ENCODE measurements at places on chromosomes 2 and 18. TPM values are rescaled to one million over a fixed set of nuclear protein-coding genes. Genes with fewer than 3 reads are reported as not detected.

GRCh38 chr2:209596262-209596661 is 172.4 kb downstream of the MAP2 start:
- DNase-seq: no peak

GRCh38 chr2:168608796-168609195 is 152.7 kb downstream of the CERS6 start:
- no peak for DNase-seq

- no peak for DNase-seq
These were observed 49.1 kb upstream of the GPC1 start for GRCh38 chr2:240386326-240386725.

DNA sequence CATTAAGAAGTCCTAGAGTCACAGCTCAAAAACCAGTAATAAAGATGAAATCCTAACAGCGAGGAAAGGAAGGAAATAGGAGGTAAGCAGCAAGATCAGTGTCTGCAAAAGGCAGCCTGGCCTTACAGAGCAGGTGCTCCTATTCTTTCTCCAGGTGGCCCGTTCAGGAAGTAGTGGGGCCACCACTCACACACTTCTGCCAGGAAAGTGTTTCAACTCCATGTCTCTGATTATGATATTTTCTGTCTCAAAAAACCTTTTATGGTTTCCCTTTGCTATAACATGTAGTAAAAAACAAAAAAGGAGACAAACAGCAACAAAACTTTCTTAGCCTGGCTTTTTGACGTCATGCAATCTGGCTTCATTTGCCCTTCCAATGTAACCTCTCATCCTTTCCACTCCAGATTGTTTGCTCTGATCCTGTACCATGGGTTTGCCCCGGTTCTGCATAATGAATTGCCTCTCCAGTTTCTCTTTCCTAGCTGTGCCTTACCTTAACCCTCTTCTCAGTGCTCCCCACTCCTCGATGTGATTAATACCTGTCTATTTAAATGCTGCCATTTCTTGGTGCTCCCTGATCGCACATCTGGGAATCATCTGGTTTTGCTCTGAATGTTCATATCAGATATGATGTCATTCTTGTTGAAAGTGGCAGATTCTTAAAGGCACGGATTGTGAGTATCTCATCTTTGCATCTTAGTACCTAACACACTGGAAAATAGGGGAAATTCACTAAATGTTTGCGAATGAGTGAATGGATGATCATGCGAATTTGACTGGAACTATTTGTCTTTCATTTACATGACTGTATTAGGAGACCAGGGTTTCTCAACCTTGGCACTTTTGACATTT is 50.6 kb upstream of the PTPRM start:
- DNase-seq: no peak

DNA sequence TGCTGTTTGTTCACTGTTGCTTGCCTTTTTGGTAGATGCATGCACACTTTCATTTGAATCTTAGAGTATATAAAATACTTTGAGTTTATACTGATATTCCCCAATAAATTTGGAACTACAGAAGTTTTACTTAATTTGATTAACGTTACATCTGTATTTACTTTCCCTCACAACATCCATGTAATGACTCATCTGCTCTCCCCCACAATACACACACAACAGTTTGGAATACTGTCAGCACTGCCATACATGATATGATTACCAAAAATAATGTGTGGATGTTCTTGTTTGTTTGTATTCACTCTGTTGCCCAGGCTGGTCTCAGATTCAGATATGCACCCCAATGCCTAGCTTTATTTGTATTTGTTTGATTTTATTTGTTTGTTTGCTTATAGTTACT is 144.2 kb downstream of the WDR7 start:
- no peak for DNase-seq

DNA sequence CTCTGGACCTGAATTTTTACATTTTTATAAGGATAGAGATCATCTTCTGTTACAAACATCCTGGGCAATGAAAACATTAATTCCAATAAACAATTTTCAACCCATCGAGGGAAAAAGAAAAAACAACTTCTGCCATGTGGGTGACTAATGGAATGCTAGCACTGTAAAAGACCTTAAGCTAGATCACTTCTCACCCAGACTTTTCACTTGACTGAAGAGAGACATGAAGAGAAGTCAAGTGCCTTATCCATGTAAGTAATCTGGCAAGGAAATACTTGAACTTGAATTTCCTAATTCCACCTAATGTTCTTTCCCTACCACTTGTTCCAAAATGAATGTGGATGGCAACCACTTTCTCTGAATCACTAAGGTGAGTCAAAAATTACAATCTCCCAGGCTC is 98.3 kb upstream of the ACVR1C start:
- DNase-seq: no peak

DNA sequence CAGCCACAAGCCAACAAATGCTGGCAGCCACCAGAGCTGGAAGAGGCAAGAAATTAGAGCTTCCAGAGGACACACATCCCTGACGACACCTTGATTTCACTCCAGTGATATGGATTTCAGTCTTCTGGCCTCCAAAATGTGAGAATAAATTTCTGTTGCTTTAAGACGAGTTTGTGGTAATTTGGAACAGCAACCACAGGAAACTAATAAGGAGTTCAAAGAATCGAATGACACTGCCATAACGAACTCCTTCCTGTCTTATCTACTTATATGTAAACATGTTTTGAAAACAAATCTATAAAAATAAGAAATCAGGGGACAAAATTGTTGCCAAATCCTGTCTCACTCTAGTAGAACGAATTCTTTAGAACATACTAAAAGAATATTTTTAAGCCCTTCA is 75.8 kb downstream of the GRB14 start:
- DNase-seq: no peak

- DNase-seq: peak; percentile 79
These were observed 90.6 kb downstream of the VRK2 start for GRCh38 chr2:58137221-58137620.

GRCh38 chr2:110804915-110805314 is 72.5 kb downstream of the ACOXL start:
- no peak for DNase-seq

DNA sequence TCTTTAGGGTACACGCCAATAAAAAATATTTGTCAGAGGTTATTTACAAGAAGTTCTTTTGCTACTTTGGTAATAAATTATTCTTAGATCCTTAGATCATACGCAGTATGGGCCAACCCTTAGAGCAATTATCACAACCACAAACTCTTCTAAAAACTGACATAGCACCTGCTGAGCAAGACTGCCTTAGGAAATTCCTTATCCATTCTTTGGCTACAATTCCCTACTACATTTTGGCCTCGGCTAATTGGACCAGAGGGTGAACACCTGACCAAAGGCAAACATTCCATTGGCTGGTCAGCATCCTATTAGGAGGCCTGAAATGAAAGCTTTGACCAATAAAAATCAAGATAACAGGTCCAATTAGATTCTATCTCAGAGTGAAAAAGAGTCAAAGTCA is 147.6 kb upstream of the CCDC68 start:
- no peak for DNase-seq

- no peak for DNase-seq
These were observed 1666.9 kb upstream of the CELF4 start for GRCh38 chr18:39232490-39232889.

GRCh38 chr2:98013407-98014042 is 17.8 kb upstream of the TMEM131 start:
- DNase-seq: no peak

DNA sequence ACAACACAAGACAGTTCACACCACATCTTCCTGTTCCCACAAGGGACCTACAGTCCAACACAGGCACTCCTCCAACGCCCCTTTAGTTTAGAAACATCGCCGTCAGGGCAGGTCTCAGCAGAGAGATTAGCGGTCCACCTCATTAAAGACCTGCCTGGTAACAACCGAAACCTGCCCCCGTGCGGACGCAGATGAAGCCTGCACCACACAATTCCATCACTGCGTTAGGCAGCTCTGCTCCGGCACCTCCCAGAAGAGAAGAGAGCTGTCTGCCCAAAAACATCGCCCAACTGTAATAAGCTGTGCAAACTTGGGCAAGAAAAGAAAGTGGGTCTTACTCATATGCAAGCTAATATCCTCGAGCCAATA is 32.7 kb downstream of the ZNF516 start:
- DNase-seq: no peak

- DNase-seq: no peak
These were observed 47.7 kb upstream of the PLB1 start for GRCh38 chr2:28447943-28448792.

- no peak for DNase-seq
These were observed 13.7 kb downstream of the BUB1 start for GRCh38 chr2:110664135-110664534.

- DNase-seq: no peak
These were observed 270.3 kb upstream of the LINC00305 start for GRCh38 chr18:64419156-64419555.

- DNase-seq: peak; percentile 44
These were observed 353.6 kb upstream of the FANCL start for GRCh38 chr2:58594762-58595161.

- DNase-seq: no peak
These were observed 21.3 kb downstream of the OTOF start for GRCh38 chr2:26456440-26457250.

GRCh38 chr2:88066543-88066942 is 1.1 kb upstream of the SMYD1 start:
- no peak for DNase-seq

GRCh38 chr2:212921061-212921460 is 230.4 kb downstream of the IKZF2 start:
- no peak for DNase-seq

GRCh38 chr2:235024931-235025773 is 73.3 kb downstream of the SH3BP4 start:
- DNase-seq: peak; percentile 17

DNA sequence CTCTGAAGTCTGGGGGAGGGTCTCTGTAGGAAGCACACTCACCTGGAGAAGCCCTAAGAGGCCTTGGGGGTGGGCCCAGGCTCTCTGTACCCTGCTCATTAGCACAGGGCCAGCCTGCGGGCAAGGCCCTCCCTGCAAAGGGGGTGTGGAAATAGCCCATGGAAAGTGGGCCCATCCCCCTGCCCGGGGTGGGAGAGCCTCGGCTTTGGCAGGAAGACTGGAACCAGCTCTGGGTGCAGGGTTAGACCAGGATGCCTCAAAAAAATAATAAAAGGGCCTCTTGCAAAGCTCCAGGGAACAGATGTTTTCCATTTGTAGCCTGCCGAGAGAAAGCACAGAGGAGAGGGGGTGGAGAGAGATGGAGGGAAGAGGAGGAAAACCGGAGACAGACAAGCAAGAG is 98.7 kb downstream of the STPG4 start:
- no peak for DNase-seq

PFN4 gene
- 0.23 TPM for total RNA-seq

KCNJ13 gene
- total RNA-seq: not detected

SERPINB5 gene
- total RNA-seq: 0.51 TPM

FOXI3 gene
- total RNA-seq: not detected

TRABD2A gene
- 1.4 TPM for total RNA-seq

ZNF512 gene
- total RNA-seq: 23.5 TPM

CRYBA2 gene
- total RNA-seq: not detected

CACNB4 gene
- total RNA-seq: 0.17 TPM

SP100 gene
- total RNA-seq: 96.4 TPM

CCDC85A gene
- total RNA-seq: 21.4 TPM

ECEL1 gene
- total RNA-seq: not detected

CRACDL gene
- total RNA-seq: 3.3 TPM

TUBA4B gene
- total RNA-seq: not detected

LINC00305 gene
- total RNA-seq: not detected

PMAIP1 gene
- 14.3 TPM for total RNA-seq

BOLL gene
- total RNA-seq: not detected

PHLPP1 gene
- 10.3 TPM for total RNA-seq

LRRTM4 gene
- not detected for total RNA-seq

Measured in dermis blood vessel endothelial cell (primary cell).